Stimulated activated CD4-positive, alpha-beta T cell treated with anti-CD3 and anti-CD28 coated beads, Interleukin-2, amount 100 ng/mL, for 48 hours (primary cell): ENCODE measurements at places on chromosomes 2 and 18.

GRCh38 chr2:23036629-23037028 lies 348.4 kb upstream of the KLHL29 start:
- DNase-seq, result no peak

DNA sequence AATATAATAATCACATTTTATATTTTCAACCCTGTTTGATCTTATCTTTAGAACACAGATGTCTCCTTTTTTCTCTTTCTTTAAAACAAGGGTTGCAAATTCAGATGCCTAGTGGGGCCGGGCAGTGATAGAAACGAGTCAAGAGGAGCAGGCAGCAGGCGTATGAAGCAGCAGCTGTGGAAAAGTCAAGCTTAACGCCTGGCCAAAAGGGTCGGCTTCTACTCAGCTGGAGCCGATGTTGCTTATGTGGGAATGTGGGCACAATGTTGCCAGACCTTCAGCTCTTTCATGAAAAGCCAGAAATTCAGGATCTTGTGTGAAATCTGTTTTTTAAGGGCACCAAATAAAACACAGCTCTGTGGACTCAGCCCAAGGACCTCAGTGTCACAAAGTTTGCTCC lies 642.7 kb downstream of the ARHGAP15 start:
- DNase-seq, result no peak

- no peak for DNase-seq
These were observed 440.9 kb upstream of the CELF4 start for GRCh38 chr18:38006541-38006940.

DNA sequence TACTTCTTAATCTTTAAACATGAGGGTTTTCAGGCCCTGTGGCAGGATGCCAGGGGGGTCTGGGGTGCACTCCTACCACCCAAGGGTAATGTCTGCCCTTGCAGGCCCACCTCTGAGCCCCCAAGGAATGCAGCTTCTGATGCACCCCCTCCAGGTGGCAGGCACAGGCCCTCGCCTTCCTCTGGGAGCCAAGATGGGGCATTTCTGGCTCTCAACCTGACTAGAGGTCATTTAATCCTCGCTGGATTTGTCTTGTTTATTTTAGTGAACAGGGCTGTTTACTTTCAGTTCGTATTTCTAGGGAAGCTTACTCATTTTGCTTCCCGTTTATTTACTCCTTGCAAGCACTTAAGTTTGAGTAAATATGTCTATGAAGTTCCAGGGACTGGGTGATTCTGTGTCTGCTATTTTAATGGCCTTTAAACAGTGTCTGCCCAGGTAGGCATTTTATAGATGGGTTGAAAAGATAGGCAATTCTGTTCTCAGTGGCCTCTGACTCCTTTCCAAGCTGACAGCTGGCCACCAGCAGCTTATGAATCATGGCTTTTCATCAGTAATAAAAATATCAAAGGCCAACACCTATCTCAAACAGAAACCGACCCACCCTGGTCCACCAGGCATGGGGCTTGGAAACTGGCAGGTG lies 11.1 kb upstream of the DNPEP start:
- no peak for DNase-seq

- no peak for DNase-seq
These were observed 161.4 kb downstream of the MYO3B start for GRCh38 chr2:170339322-170339721.

DNA sequence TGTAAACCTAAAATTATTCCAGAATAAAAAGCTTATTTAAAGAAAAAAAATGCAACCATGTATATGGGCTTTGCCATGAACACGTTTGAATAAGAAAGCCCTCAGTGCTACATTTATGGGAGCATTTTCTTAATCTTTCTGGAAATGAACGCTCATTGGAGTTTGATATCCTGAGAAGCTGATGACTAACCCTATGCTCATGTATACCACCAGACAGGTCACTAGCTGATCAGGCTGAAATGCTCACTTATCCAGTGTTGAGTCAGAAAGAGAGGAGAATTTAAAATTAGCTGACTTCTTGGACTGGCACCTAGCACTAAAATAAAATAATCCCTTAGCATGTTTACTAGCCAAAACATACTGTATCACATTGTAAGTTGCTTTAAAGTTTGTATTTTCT lies 254.9 kb upstream of the SIX3 start:
- DNase-seq, result no peak

- DNase-seq, result no peak
These were observed 4.5 kb downstream of the STK17B start for GRCh38 chr2:196166876-196167275.

- no peak for DNase-seq
These were observed 41.1 kb upstream of the SCG2 start for GRCh38 chr2:223643309-223643708.

GRCh38 chr2:1915196-1915595 lies 170.9 kb upstream of the PXDN start:
- no peak for DNase-seq

GRCh38 chr2:43269706-43270105 lies 43.3 kb upstream of the ZFP36L2 start:
- no peak for DNase-seq

- DNase-seq, result no peak
These were observed 106.7 kb upstream of the CTDP1 start for GRCh38 chr18:79572848-79573451.

DNA sequence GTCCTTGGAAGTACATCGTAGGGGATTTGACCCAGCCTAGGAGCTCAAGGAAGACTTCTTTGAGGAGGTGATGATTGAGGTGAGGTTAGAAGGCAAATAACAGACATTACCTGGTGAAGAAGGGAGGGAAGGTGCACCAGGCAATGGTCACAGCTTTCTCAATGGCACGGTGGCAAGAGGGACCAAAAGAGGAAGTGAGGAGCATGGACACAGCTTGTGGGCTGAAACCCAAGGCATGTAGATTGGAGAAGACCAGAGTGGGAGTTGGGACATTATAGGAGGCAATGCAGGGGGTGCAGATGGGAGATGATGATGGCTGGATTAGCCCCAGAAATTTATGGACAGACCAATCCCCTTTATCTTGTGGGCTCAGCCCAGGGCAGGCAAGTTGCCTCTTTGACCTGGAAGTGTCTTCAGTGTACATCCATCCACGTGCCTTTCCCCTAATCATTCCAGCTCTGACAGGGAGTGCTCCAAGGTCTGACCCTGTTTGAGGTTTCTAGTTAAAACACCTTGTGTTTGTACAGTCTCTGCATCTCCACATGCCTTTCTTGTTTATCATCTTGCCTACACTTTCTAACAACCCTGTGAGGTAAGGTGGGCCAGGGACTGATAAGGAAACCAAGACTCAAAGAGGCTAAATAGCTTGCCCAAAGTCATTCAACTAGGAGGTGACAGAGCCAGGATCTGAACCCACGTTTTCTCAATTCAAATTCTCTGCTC lies 59.1 kb downstream of the NRP2 start:
- DNase-seq, result no peak

DNA sequence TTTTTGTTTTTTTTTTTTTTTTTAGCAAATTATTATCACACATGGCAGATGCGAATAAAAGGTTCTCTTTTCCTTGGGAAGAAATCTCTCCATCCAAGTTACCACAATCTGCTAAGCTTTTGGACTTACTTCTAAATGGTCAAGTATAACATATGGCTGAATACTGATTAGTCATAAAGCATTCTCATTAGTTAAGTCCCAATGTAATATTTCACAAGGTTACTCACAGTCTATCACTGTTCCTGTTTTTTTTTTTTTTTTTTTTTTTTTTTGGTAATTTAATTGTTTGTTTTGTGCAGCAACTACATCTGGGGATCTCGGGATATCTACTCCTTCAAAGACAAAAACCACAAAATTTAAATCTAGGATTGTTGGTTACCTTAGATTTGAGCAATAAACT lies 771.7 kb downstream of the CPS1 start:
- DNase-seq, result no peak

GRCh38 chr2:27738349-27739057 lies 33.0 kb upstream of the MRPL33 start:
- no peak for DNase-seq

DNA sequence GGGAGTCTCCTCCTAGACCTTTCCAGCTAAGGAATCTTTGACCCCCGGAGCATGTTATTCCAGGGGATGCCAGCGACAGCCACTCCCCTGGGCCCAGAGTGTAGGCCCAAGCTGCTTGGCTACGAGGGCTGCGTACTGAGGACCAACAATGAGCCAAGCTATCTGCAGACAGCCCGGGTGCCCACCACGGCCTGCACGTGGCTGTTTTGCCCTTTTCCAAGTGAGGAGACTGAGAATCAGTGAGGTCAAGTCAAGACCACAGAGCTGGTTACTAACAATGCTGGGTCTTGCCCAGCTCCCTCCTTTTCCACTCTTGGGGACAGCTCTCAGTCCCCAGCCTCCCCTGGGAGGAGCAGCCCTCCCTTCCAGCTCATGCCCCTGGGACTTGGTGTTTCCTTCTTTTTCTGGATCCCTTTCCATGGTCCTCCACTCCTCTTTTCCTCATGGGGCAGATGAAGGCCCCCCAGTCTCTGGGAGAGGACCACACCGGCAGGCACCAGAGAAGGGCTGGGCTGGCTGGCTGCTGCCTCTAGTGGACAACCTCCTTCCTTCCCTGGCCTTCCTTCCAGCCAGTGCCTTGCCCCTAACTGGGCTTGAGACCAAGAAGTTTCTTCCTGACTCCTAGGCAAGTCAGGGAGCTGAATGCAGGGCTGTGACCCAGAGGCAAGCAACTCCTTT lies 550 bp upstream of the MALL start:
- DNase-seq, result no peak

GRCh38 chr2:23621616-23622015 lies 236.6 kb downstream of the KLHL29 start:
- no peak for DNase-seq

- DNase-seq, result no peak
These were observed 514.7 kb upstream of the CDH7 start for GRCh38 chr18:65235966-65236624.

- DNase-seq, result no peak
These were observed 152.2 kb downstream of the MTX2 start for GRCh38 chr2:176421297-176422050.

GRCh38 chr2:232993231-232993821 lies 19.7 kb downstream of the NGEF start:
- DNase-seq, result no peak

GRCh38 chr2:174574657-174575056 lies 22.9 kb downstream of the WIPF1 start:
- DNase-seq, result no peak

DNA sequence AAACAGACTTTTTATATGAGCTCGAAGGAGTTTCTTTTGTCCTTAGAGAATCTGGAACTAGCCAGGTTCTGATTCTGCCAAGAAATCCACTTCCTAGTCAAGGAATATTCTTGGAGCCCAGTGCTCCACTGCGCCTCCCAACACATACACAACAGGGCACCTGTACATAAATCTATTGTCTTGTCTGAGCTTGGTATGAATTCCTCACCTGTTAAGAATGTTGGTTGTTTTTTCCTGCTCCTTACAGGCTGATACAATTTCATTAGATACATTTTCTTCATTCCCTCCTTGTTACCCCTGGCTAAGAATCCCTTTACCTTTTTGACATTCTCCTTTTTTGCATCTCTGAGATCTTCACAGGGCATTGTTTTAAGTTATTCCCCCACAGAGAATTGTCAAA lies 56.0 kb upstream of the FZD7 start:
- no peak for DNase-seq

DNA sequence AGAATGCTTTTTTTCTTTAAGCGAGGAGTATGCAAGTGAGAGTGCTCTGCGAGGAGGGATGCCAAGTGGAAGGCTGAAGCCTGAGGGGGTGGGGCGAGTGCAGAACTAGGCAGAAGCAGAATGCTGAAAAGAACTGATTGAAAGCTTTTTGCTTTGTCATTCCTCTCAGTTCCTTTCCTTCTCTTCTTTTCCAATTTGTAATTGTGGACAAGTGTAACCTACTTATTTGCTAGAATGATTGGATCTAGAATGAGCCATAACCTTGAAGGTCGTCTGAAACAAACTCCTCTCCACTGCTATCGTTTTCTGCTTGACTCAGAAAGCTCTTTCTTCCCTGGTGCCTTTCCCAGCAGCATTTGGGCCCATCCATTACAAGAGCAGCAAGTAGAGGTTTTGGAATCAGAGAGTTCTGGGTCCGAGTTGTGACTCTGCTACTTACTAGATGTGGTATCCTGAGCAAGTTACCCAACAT lies 115.3 kb downstream of the METTL8 start:
- DNase-seq, result no peak

DNA sequence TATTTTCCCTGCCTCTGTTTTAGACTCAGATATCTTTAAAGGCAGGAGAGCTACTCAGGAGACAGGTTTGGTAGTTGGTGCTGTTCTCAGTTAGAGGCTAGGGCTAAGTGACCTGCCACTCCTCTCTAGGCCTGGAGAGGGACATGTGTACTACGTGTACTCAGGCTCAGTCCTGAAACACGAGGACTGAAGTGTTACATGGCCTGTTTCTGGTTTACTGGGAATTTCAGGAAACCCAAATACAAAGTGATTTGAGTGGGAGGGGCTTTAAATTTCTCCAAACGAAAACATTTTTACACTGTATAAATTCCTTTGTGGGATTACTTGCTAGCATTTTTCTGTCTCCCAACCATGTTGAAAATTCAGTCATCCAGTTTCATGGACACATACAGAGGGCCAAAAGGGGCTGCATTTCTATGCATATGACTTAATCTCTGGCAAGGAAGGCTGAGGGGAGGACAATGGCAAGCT lies 343.3 kb downstream of the CYP26B1 start:
- DNase-seq, result no peak

DNA sequence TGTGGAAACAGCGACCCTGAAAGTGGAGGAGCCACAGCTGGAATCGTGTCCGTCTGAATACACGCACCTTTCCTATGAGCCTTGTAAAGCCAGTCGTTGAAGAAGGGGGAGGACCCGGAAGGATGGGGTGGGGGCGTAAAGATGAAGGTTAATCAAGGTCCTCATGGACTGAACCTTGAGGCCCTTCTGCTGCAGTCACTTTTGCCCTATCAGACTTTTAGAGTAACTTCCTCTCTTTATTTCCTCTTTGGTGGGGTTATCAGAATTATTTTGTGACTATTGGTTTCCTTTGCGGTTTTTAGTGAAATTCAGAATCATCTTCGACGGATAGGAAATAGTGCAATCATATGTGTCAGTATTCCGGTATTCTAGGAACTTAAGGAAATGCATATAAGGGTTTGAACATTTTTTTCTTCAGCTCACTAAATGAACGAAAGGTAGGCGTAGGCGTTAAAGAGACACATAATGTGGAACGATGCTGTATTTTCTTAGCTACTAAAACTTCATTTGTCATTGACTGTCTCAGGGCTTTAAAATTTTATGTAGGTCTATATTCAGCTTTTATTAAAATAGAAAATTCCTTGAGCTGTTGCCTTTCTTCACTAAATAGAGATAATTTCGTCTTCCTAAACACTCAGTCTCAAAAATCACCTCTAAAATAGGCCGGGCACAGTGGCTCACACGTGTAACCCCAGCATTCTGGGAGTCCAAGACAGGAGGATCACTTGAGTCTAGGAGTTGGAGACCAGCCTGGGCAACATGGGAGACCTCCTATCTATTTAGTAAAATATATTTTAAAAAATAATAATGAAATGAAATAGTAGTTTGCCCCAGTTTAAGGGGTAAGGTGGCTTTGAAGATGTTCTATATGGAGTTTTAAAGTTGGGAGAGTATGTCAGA lies 1.4 kb upstream of the YES1 start:
- no peak for DNase-seq

DNA sequence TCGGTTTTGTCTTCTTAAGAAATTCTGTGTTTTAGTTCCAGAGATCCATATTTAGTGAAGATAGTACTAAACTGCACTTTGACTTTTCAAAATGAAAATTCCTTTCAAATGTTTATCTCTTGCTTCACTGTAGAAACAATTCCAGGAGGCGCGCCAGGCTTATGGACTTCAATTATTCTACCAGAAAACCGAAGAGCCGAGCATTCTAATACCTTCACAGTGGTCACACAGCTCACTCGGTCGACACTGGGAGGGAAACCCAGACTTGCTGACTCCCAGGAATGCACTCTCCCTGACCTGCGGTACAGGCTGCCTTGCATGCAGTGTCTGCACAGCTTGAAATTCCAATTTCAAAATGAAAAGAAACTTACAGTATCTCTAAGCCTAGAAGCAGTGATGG lies 119.9 kb upstream of the PIEZO2 start:
- no peak for DNase-seq
